Retina (tissue), 1 donor: ENCODE measurements at places on chromosomes 3 and 15.
A peak's percentile ranks its signal among the peaks of the same experiment; 100 is the strongest.

DNA sequence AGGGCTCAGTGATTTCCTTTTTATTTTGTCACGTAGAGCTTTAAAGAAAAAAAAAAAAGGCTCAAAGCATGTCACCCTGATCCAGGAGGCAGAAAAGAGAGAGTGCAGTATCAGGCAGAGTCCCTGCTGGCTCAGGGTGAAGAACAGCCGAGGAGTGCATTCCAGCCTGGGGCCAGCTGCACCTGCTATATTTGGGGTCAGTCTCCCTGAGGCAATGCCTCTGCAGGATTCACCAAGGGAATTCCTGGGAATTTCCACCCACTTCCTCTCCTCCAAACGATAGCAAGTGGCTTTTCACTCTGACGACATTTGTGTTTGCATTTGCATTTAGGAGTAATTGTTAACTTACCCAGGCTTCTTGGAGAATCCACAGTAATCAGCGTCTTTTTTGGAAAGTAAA lies 202.9 kb upstream of the CTNNB1 start:
- peak; percentile 28 for DNase-seq

GRCh38 chr15:57500979-57501576 lies 90.6 kb upstream of the MYZAP start:
- DNase-seq: no peak

DNA sequence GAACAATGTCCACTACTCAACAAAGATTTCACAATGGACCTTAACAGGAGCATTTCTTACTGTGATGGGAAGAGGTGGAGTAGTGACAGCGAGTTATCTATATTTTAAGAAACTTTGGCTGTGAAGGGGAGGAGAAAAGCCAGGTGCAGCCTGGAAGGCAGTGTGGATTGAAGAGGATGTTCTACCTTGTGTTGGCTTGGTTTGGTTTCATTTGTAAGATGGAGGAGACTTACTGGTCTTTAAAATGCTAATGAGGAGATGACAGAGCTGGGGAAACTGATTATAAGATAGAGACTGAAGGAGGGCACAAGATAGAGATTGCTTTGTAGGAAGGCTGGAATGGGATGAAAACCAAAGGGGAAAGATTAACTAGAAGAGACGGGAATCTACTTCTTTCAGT lies 59.4 kb downstream of the PLOD2 start:
- no peak for DNase-seq

DNA sequence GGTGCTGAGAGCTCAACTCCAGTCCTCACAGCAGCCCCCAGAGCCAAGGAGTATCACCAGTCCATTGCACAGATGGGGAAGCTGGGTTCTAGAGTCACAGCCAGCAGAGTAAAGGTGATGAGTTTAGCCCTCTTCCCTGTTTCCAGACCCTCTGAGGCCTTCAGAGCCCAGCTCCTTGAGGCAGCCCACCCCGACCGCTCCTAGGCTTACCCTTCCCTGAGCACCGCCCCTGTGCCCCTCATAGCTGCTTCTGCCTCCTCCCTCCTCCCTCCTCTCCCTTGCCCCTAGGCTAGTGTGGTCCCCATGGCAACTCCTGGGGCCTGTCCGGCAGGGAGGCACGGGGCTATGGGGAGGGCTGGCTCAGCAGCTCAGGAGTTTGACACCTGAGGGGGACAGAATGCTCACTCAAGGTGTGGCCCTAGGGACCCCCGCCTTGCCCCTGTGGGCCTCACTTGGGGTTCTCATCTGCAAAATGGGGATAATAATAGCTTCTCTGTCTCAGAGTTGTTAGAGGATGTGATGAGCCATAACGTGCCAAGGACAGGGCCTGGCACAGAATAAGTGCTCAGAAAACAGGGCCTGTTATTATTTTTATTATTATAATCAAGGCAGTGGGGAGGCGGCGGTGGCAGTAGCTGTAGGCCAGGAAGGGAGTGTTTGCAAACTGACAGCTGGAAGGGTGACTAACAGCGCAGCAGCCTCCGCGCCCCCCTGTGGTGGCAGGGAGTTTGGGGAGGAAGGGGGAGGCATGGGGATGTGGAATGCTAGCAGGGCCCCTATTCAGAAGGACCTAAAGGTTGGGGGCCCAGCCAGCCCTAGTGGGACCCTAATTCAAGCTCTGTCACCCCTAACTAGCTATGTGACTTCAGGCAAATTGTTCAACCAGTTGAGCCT lies 11.5 kb downstream of the CSK start:
- DNase-seq: no peak
